ENCODE measurements at places on chromosomes 2 and 18.

DNA sequence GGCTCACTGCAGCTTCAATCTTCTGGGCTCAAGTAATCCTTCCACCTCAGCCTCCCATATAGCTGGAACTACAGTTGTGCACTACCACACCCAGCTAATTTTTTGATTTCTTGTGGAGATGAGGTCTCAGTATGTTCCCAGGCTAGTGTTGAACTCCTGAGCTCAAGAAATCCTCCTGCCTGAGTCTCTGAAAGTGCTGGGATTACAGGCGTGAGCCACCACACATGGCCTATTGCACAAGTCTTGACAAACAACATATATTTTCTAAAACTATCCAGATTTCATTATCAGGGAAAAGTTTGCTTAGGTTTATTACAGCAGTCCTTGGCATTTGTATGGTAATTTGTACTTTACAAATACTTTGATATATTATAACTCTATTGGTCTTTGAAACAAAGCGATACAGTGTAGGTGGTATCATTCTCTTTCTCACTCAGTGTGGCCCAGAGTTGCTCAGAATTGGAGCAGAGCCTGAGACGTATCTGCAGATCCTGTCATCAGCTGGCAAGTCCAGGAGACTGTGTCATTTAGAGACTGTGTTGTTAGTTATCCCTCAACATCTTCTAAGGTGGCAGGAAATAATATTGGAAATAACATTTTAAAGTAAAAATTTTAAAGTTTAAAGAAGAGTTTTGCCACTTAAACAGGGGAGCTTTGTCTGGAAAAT, 41.4 kb downstream of the PDK1 start:
- no peak for DNase-seq

GRCh38 chr2:14635391-14635871, 2.9 kb downstream of the LRATD1 start:
- DNase-seq = no peak

DNA sequence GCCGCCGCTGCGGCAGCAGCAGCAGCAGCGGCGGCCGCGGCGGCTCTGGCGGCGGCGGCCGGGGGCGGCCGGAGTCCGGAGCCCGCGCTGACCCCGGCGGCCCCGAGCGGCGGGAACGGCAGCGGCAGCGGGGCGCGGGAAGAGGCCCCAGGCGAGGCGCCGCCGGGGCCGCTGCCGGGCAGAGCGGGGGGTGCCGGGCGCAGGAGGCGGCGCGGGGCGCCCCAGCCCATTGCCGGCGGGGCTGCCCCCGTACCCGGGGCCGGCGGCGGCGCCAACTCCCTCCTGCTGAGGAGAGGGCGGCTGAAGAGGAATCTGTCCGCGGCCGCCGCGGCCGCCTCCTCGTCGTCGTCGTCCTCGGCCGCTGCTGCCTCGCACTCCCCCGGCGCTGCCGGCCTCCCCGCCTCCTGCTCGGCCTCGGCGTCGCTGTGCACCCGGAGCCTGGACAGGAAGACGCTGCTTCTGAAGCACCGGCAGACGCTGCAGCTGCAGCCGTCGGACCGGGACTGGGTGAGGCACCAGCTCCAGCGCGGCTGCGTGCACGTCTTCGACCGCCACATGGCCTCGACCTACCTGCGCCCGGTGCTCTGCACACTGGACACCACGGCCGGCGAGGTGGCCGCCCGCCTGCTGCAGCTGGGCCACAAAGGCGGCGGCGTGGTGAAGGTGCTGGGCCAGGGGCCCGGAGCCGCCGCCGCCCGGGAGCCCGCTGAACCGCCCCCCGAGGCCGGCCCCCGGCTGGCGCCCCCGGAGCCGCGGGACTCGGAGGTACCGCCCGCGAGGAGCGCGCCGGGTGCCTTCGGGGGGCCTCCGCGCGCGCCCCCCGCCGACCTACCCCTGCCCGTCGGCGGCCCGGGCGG, 646 bp downstream of the PHLPP1 start:
- peak; percentile 49 for DNase-seq

DNA sequence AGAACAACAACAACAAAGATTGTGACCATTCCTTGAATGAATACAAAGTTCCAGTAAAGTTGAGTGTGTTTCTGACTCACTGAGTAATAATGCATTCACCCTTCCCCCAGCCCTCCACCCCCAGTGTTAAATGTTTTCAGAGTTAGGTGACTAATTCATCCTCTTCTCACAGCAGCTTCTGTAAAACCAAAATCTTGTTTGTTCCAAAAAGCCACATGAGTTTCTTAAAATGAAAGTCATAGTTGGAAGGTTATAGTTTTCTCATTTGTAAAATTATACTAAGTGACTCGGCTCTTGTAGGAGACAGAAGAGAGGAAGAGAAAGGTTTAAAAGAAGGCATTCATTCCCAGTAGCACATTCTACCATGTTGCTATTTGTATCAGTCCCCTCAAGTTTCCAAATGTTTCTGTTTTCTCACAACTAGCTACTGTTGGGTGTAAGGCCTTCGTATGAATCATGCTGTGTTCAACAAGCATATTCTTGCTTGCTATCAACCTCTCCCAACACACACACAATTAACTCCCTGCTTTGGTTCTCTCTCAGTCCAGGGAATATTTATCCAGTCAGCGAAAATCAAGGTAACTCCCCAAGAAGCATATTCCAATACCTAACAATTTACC, 75.3 kb downstream of the MBD2 start:
- DNase-seq = peak; percentile 42

DNA sequence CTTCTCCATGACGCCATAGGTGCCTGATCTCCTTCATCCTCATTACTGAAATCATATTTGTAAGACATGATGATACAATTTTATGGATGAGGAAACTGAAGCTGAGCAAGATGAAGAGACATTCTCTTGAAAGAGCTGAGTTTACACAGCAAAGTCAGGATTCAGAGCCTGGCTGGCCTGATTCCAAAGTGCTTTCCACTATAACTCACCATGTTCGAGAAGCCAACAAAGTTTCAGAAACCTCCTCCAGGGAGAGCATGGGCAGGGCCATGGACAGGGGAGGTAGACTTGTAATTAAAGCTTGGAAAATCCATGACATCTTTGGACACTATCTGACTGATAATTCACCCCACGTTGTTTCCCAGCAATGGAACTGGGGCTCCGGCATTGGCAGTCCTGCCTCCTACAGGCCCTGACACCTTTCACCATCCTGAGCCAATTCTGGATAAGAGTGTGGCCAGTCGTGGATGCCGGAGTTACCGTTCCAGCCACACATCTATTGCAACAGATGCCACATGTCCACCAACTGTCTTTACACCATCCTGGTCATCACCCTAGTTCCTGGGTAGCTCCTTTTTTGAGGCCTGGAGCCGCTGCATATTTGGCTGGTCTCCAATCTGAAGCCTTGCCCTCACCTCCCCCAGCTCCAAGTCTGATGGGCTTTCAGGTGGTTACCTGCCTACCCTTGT, 85.0 kb upstream of the PPP1CB start:
- DNase-seq = no peak

- no peak for DNase-seq
These were observed 14.4 kb upstream of the REL start for GRCh38 chr2:60867007-60867406.

DNA sequence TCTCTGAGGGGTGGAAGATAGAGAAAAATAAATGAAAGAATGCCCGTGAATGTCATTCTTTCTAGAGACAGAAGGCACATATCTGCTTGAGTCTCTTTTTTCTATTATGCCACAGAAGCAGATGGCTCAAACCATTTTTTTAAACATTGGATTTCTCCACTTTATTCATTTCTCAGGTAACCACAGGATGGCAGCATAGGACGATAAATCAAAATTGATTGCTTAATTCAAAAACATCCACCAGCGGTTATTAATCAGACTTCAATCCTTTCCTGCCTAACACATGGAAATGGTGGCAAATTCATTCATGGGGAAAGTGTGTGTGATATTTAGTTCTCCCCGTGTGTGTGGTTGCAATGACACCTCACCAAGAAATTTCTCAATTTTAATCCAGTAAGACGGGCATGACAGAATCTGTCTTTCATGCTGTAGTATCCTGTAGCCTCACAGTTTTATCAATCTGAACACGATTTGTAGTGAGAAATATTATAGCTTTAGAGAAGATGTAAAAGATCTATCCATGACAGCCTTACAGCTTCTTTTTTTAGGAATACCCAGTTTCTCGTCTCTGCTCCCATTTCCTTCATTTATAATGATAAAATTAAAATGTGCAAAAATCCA, 72.2 kb downstream of the DSC3 start:
- no peak for DNase-seq

DNA sequence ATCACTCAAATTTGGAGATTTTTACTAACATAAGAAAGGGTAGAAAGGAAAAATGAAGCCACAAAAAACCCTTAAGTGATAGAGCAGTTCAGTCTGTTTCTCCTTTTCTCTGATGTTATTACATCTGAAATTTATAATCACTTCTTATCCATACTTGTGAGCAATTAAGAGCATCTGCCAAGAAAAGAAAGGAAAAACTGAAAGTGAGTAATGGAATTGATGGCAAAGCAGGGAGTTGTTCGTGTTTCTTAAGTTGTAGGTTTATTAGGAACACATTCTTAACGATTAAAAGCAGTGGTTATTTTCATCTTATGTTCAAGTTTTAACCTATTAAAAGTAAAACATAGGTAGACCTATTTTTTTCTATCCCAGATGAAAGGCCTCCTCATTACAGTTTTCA, 277.7 kb downstream of the RND3 start:
- no peak for DNase-seq

DNA sequence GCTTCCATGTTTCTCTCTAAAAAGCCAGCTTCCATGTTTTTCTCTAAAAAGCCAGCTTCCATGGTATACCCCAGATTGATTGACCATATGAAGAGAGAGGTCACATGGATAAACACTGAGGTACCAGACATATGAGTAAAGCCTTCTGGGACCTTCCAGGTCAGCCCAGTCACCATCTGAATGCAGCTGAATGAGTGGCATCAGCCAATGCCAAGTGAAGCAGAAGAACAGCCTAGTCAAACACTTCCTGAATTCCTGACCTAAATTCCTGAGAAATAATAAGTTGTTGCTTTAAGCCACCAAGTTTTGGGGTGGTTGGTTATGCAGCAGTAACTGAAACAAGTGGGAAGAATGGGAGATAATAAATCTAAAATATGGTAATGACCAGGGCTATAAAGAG, 5.7 kb upstream of the ALS2 start:
- DNase-seq = no peak

DNA sequence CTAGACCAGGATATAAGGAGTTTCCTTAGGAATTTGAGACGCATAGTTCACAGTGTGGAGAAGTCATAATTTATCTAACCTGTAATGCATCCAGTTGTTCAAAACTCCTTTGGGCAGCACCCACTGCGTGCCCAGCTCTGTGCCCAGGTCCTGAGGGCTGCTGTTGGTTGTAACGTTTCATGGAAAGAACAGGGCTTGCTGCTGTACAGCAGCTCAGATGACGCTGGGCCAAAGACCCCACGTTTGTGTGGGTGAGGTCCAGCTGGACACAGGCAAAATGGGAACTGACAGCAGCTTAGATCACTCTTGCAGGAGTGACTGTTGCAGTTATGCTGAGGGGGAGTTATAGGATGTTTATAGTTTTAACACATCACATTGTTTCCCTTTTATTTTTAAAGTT, 30.0 kb upstream of the HS6ST1 start:
- no peak for DNase-seq

DNA sequence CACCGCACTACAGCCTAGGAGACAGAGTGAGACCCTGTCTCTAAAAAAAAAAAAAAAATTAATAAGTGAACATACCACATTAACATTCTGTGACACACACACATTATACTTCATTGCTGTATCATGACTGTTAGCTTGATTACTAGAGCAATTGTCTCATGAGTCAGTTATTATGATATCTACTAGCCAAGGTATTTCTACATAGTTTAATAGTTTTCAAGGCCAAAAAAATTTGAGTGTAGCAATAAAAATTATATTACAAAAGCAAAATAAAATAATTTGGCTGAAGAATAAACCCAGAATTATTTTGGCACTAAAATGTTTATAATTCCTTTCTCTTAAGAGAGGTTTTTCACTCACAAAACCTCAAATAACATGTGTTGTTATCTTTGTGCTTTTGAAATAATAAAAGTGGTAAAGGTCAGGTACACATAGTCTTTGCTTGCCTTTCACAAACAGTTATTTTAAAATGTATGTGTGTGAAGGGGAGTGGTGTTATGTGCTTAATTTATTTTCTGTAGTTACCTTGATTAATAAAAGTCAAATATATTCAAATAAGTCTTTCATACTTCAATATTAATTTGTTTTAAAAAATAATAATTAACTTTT, 136.9 kb upstream of the SPOPL start:
- DNase-seq = no peak

DNA sequence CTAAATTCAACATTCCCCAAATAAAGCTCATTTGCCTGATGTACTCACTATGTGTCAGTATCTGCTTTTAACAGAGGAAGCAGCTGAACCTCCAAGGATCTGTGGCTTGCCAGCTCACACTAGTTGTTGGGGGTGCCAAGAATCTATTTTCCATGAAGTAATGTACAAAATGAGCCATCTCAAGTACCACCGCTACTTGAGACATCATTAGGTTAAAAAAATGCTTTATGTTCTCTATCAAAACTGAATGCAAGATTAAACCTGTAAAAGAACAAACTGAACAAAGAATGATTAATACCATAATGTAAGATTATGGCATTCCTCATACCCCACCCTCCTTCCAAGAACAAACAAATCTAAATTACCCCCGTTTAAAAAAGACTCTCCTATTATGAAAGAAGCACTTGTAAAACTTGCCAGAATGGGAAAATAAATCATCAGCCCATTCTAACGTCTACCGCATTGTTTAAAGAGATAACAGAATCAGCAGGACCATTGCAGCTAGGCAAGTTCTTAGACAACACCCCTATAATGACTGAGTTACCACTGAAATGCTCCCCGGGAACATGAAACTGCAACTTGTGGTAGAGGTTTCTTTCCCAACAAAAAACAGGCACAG, 471.6 kb downstream of the DLGAP1 start:
- DNase-seq = no peak

DNA sequence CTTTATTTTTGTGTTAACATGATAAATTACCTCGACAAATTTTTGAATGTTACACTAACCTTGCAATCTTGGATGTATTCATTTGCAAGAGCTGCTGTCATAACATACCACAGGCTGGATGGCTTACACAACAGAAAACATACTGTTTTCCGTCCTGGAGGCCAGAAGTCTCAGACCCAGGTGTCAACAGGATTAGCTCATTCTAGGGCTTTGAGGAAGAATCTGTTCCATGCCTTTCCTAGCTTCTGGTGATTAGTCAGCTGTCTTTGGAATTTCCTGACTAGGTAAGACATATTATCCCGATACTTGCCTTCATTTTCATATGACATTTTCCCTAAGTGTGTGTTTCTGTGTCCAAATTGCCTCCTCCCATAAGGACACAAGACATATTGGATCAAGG, 188.6 kb upstream of the CDH19 start:
- no peak for DNase-seq
